ENCODE measurements at places on chromosomes 16 and 17.

GRCh38 chr17:15744074-15744676, 12.1 kb downstream of the TBC1D26 start:
- DNase-seq: no peak

- peak; percentile 98 for DNase-seq
These were observed 1.3 kb downstream of the ZNF276 start for GRCh38 chr16:89722392-89723278.

GRCh38 chr17:48547808-48548522, 3.1 kb upstream of the HOXB2 start:
- peak; percentile 80 for DNase-seq

- DNase-seq: no peak
These were observed 727.4 kb upstream of the CA10 start for GRCh38 chr17:52885882-52886281.

DNA sequence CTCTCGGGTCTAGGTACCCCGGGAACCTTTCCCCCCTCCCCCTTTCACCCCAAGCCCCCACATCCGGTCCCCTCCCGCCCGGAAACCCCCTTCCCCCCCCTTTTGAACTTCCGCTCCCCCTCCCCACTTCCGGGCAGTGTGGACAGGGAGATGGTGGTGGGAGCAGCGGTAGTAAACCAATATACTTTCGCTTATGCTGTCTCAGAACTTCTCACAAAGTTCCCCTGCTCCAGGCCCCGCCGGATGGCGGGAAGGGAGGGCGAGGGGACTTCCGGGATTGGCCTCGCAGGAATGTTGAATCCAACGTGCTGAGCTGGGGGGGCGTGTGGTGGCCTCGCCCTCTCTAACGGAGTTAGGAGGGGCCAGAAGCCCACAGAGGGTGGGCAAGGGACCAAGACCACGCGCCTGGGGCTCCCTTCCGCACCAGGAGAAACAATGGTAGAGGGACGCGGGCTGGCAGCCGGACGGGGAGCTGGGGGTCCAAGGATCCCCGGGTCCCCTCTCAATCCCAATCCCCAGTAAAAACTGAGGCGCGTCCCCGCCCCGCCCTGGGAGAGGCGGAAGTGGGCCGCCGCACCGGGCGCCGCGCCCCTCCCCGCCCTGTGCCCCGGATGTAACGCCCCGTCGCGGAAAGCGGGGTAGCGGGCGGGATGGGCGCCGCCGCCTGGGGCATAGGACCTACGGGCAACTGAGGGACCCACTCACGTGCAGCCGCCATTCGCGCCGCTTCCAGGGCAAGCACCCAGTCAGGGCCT, 742 bp downstream of the PFN1 start:
- DNase-seq: peak; percentile 61

- peak; percentile 82 for DNase-seq
These were observed 648 bp upstream of the ERCC4 start for GRCh38 chr16:13919330-13919682.

DNA sequence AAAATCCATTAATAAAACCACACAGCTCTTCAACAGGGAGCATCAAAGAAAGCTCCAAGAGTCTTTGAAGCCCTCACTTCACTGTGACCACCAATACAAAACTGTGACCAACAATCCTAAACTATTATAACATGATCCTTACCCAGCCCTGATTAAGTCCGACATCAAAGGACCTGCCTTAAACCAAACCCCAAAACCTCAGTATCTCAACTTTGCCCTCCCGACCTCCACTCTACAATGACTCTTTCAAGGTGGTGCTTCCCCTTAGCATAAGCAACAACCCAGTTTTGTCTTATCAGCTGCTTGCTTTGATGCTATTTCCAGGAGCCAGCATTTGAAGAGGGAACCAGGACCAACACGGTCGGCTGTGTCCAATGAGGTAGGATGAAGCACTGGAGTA, 8.5 kb upstream of the PRSS22 start:
- DNase-seq: no peak

- no peak for DNase-seq
These were observed 16.5 kb downstream of the GPT2 start for GRCh38 chr16:46900455-46901235.

GRCh38 chr17:31687505-31688126, 171.4 kb downstream of the COPRS start:
- no peak for DNase-seq

DNA sequence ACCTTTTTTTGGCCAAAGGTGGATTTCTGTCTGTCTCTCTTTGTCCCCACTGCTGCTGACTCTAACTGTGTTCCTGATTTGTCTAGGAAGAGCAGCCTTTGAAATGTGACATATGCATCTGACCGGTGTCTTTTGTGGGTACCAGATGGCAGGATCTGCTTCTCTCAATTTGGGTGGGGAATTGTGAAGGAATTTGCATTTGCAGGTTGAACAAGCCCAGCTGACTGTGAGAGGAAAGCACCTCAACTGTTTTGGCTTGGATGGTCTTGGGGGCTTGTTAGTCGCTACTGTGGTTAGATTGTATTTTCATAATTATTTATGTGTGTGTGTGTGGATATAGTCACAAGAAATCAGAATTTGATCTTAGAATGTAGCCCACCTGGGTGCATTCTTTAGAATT, 37.7 kb upstream of the LCMT1 start:
- DNase-seq: no peak

DNA sequence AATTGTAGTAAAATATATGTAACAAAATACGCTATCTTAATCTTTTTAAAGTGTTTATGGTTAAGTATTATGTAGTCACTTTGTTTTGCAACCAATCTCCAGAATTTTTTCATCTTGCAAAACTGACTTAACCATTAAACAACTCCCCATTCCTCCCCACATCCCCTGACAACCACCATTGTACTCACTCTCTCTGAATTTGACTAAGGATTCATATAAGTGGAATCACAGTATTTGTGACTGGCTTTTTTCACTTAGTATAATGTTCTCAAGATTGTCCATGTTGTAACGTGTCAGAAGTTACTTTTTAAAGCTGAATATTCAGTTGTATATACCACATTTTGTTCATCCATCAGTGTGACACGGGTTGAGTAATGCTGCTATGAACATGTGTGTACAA, 10.6 kb downstream of the ORC6 start:
- no peak for DNase-seq

DNA sequence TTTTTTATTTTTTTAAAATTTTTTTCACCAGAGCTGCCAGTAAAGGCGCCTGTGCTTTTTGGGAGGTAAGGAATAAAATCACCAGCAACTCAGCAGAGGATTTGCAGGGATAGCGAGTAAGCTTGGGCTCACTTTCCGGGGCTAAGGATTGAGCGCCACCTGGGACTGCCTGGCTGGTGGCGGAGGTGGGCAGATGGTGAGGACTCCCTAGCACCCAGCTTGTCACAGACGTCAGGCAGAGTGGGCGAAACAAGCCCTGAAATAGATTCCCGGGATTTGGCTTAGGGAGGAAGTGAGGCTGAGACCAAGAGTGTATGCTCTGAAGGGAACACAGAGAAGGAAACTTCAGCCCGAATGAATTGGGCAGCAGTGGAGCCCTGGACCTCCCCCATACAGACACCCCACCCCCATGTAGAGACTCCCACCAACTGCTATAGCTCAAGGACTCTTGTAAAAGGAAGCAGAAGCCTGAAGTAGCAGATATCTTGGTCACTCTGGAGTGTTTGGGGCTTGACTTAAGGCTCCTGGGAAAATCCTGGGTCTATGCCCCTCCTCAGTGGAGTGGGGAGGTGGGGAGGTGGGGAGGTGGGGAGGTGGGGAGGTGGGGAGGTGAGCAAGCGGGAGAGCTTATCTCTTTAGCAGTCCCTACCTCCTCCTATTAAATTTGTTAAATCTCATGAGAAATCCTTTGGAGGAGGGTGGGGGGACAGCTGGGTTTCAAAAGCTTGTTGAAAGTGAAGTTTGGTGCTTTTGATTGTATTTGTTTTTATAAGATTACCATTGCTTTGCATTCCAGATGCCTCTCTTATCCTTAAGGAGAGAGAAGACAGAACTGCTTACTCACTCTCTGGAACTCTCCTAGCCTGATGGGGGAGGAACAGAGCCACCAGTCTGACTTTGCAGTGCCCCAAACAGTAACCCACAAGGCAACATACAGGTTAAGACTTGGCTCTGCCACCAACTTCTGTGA, 8.2 kb downstream of the ARL4D start:
- no peak for DNase-seq

- DNase-seq: no peak
These were observed 31.3 kb upstream of the TAC4 start for GRCh38 chr17:49878931-49879904.

- DNase-seq: peak; percentile 18
These were observed 3.2 kb downstream of the CCR7 start for GRCh38 chr17:40561871-40562611.

DNA sequence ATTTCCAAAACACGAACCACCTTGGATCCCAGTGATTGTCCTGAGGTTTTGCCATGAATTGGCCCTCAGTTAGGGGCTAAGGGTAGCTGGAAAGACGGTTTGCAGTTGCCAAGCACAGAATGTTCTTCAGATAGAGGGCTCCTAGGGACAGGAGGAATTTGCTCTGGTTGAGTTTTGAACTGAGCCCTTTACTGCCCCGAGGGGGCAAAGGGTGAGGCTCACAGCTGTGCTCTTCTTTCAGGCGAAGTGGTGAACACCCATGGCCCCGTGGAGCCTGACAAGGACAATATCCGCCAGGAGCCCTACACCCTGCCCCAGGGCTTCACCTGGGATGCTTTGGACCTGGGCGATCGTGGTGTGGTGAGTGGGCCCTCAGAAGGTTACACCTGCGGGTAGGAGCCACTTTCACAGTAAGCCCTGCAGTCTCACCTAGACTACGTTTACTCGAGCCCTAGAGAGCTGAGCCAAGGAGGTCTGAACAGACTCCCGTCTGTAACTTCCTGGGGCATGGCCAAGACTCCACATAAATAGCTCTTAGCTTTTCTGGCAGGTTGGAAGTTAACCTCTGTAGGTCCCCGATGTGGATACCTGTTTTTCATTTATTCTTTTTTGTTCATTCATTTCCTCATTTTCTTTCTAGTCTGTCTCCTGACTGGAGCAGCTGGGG, 32.5 kb downstream of the NMT1 start:
- DNase-seq: no peak

DNA sequence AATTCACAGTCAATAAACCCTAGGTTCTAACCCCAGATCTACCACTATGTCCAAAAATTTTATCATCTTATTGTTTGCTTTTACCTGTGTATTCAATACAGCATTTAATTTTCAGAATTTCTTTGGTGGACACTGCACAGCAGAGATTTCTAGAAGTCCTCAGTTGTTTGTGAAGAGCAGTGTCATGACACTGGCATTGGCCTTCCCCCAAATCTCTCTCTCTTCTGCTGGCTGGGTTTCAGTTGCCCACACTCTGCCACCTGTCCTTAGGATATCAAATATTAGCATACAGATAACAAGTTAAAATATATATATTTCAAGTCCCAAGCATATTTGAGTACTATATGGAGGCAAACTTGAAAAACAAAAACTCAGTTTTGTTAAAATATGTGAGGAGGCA, 2.0 kb upstream of the THUMPD1 start:
- DNase-seq: no peak

- no peak for DNase-seq
These were observed 13.3 kb upstream of the FOXF1 start for GRCh38 chr16:86496929-86497461.

DNA sequence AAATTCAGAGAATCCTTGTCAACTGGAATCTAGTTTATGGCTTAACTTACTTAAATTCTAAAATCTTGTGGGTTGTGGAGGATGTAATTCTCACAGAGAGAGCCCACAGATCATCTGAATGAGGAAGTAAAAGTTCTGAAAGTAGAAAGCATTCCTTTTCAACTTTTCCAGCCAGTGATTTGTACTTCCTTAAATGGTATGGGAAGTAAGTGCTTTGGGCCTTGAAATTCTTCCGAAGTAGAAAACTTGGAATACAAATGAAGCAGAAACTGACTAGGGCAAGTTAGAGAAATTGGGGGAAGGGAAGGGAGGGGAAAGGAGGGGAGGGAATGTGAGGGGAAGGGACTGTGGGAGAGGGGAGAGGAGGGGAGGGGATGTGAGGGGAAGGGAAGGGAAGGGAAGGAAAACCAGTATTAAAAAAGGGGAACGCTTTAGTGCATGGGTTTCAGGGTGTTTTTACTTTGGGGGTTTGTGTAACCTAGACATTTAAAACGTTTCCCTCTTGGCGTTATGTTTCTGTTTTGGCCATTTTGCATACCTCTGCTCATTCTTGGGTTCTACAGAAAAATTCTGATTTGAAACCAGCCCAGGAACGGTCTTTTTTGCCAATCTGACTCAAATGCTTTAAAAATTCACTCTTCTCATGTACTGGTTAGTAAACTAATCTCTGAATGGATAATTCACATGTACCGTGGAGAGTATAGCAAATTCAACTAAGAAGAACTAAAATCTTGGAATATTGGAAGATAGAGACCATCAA, 15.5 kb upstream of the SNTB2 start:
- DNase-seq: no peak

DNA sequence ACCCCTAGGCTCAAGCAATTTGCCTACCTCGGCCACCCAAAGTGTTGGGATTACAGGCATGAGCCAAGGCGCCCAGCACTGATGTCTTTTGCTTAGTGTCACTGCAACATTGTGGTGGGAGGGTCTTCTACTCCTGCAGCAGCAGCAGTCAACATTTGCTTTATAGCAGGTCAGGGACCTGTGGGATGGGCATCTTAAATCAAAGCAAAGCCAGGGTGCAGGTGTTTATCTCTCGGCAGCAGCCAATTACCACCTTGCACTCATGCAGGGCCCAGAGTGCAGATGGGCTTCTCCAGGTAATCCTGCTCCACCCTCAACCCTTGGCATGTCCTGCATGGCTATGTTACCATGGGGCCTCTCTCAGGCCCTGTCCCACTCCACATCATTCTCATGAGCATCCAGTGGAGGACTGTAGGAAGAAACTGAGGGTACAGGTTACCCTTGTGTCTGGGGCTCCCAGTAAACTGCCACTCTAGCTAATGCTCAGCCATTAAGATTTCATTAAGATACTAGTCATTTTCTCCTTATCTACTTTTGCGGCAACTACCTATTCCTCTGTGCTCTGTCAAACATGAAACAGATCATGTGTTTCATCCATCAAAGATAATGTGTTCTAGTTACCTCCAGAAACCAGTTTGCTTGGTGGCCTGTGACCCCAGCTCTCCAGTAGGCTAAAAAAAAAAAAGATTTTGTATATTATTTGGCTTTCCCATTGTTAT, 16.8 kb downstream of the ADGRG5 start:
- no peak for DNase-seq

GRCh38 chr16:76199681-76200220, 77.5 kb upstream of the CNTNAP4 start:
- DNase-seq: no peak

- no peak for DNase-seq
These were observed 171.0 kb downstream of the KATNIP start for GRCh38 chr16:27720731-27721530.
